ENCODE measurements at places on chromosomes 11 and 22. TPM values are rescaled to one million over a fixed set of nuclear protein-coding genes. Genes with fewer than 3 reads are reported as not detected.
A peak's percentile ranks its signal among the peaks of the same experiment; 100 is the strongest.

DNA sequence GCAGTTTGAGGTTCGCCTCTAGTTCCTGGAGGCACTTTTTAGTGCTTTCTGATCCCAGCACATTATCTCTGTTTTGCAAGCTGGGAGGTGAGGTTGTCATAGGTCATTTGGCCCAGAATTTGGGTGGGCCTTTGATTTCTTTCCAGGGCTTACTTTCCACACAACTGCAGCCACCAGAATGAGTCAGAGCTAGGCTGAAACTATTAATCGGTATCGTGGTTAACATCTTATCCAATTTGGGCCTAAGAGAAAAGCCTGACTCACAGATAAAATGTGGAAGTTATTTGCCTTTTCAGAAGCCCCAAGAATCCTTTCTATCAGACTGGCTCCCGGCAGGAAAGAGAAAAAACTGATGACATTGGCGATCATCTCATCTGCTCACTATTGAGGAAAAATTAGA is 166.4 kb downstream of the KIRREL3 start:
- DNase-seq, result no peak

DNA sequence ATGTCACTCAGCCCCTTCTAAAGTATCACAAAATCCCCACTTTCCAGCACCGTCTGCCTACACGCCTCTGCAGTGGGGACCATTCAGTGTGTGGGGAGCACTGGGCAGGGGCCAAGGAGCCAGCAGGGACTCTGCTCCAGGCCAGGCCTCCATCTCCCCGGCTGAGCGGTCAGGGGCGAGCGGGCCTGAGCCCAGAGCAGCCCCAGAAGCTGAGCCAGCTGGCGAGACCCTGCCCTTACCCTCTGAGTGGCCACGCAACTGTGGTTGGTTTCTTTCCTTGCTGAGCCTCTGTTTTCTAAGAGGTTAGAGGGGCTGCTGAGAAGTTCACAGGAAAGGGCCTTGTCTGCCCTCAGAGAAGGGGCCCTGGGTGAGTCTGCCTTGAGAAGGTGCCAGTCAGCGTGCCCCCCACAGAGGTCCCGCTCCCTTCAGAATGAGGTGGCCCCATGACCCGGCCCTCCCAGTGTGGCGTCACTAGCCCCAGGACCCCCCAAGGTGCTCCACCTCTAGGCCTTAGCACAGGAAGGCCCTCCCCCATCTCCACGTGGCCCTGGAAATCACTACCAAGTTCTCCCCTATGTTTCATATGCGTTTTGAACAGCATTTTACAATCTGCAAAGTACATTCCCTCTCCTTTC is 46.9 kb downstream of the WNT11 start:
- no peak for DNase-seq

The MMP10 gene
- 0.17 TPM for polyA plus RNA-seq

DNA sequence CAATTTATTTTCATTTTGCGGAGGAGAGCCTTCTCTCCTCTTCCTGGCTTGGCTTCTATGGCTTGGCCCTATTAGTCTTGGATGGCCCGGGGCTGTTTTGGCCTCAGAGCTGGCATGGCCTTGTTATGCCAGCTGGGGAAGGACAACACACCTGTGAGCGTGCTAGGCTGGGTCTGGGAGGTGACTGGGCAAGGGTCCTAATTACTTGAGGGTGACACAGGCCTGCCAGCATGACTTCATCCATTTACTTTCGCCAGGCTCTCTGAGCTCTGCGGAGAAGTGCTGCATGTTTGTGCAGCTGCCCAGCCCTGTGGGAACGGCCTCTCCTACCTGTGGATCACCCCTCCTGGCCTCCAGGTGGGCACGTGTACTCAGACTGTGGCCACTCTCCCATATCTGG is 153.6 kb downstream of the SNX19 start:
- DNase-seq, result no peak

DNA sequence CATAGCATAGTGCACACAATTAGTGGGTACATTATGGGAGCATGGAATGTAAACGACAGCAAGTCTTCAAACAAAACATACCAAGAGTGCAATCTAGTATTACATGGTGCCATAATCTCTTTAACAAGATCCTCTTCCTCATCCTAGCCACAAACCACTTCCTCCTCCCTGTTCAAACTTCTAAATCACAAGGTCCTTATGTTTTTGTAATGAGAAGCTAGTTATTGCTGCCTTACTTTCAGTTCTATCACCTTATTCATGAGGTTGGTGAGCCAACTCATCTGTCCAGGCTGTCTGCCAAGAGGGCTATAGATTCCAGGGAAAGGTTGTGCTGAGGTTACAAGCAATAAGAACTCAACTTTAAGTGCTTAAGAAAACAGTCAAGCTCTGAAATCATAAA is 195.4 kb upstream of the ARHGAP20 start:
- DNase-seq, result no peak

- peak; percentile 89 for DNase-seq
These were observed 46.0 kb upstream of the PARVA start for GRCh38 chr11:12331239-12331874.
